ENCODE measurements at places on chromosomes 2 and 18.

DNA sequence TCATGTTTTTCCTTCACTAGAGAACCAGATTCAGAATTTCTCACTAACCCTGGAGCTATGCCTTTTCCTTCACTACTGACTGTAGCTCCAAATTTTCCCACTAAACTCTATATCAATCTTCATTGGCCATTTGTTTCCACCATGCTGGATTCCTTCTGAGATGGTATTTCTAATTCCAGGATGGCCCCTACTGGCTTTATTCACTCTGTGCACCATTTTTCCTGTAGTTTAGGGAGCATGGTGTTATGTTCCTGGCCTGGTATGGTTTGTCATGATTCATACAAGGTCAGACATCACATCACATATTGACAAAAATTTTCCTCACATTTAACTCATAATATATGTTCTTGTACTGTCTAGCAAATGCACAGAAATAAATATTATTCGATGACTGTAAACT, 229.2 kb upstream of the TFPI start:
- no peak for DNase-seq

DNA sequence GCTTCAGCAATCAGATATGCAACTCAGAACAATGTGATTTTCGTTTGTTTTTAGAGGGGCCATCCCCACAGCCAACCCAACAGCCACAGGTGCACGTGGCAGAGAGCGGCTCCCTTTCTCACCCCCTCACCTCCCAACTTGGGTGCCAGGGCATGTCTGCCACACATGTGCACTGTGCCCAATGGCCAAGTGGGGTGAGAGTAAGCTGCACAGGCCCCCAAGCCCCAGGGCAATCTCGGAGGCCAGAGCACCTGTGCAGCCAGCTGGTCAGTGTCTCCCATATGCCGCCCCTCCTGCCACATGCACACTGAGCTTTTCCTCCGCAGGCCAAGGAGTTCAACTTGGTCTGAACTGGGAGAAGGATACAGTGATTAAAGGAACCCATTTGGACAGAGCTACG, 1130.2 kb downstream of the DSC3 start:
- no peak for DNase-seq

GRCh38 chr2:45706033-45706432, 54.6 kb downstream of the PRKCE start:
- DNase-seq = no peak

DNA sequence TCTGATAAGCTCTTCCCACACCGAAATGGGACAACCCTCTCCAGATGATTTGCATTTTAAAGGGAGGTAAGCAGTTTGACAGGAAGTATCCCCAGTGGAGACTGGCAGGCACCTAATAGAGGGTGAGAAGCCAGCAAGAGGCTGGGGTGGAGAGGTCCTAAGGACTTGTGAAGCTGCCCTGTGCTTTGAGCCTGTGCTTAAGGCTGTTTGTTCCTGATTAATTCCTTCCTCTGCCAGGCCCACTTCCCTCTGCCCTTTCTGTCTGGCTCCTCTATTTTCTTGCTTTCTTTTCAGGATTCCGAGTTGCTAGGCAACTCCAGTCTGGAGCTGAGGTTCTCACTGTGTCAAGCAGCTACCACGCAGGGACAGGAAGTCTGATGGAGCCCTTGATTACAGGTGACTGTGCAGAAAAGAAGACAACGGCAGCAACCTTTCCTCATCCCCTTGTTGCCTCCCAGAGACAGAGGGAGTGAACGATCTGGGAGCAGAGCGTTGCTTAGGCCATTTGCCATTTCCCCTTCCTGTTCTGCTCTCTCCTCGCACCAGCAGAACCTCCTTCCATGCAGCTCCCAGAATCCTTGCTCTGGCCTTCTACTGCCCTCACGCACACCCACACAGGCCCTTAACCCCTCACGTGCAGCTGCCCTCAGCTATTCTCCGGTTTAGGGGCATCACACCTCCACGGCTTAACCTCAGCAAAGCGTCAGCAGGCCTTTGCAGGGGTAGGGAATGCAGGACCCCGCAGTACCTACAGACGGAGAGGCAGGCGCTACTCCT, 103.6 kb upstream of the CELF4 start:
- no peak for DNase-seq

DNA sequence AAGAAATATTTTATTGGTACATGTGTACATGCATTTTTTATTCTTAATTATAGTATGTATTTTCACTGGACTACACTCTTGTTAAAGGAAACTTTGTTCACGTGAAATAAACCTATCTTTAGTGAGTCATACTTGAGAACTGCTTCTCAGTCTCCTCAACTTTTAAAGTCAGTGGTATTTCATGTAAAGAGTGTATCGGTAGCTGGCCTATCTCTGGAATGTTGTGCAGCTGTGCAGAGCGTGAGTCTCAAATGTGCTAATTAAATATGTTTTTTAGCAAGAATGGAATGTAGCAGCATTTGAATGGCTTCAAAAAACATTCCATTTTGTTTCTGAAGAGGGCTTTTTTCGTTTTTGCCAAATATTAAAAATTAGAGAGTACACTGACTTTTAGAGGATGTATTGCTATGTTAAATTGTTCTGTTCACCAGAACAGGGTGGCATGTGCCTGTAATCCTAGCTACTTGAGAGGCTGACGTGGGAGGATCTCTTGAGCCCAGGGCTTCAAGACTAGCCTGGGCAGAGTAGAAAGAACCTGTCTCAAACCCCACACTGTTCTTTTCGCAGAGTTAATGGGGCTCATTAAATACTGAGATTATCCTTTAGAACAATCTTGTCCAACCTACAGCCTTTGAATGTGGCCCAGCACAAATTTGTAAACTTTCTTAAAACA, 14.3 kb downstream of the SPTBN1 start:
- DNase-seq = no peak

Measured in left lobe of liver (tissue), 2 donors.